Activated naive CD8-positive, alpha-beta T cell treated with anti-CD3 and anti-CD28 coated beads for 36 hours (primary cell): ENCODE measurements at places on chromosomes 1 and 21. TPM values are rescaled to one million over a fixed set of nuclear protein-coding genes. Genes with fewer than 3 reads are reported as not detected.
A peak's percentile ranks its signal among the peaks of the same experiment; 100 is the strongest.

DNA sequence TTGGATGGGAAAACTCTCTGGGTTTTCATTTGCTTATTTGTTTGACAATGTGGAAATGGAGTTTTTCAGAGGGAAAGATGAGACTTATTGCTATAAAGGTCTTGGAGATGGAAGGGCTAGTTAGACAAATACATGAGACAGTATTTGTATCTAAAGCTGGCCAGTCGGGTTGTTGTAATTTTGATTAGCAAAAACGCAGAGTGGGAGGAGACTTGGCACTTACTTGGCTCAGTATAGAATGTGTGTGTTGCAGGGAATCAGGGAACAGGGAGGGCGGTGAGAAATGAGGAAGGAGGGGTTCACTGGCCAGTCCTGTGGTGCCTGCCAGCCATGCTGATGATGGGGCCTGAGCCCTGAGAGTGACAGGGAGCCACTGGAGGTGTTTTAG is 6.0 kb upstream of the FOXE3 start:
- DNase-seq = no peak

GRCh38 chr1:206702260-206702659 is 17.6 kb downstream of the MAPKAPK2 start:
- DNase-seq = no peak

- DNase-seq = no peak
Observed at GRCh38 chr1:3241236-3241550, 172.2 kb downstream of the PRDM16 start.

DNA sequence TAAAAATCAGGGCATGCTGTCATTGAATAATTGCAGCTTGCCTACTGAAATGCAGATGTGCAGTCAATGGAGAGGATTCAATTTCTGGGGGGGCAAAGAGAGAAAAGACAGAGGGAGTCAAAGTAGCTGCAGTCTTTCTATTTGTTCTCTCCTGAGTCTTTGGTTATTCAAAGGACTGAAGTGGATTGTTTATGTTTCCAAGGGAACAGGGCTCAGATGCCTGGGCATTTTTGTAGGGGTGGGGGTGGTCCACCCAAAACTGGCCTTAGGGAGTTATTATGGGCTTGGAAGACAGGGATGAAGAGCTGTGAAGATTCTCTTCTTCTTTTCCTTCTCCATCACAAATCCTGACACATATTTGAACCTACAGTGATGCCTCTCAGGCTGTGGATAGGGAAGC is 408.8 kb upstream of the DAB1 start:
- DNase-seq = no peak

GRCh38 chr21:36504067-36505058 is 24.4 kb upstream of the CLDN14 start:
- peak; percentile 5 for DNase-seq

DNA sequence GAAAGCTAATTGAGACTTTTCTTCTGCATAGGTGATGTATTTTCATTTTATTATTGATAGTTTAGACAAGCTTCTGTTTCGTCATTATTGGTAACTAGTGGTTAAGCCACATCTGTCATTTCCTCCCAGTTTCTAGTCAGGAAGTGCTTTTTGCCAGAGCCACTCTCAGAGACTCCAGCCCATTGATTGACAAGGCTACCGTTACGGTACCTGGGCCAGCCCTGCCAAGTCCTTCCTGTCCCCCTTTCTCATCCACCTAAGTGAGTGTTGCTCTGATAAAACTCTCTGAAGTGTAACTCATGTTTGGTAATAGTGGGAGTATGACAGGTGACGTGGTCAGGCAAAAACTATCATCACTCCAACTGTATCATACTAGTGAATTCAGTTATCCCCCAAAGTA is 29.6 kb upstream of the AGL start:
- DNase-seq = peak; percentile 5

DNA sequence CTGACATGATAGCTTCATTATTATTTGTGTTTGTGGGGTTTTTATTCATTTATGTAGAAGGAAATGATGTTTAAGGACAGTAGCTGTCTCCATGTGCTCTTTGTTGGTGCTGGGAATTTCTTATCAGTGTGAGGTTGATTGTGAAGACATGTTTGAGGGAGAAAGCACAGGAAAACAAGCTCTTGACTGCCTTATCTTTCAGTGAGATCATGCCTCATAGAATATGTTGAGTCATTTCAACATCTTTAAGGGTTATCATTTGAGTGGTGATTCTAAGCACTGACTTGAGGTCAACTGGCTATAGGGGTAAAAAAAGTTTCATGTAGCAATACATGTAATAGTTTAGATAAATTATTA is 405.1 kb upstream of the ADAMTS5 start:
- no peak for DNase-seq

- DNase-seq = no peak
Observed at GRCh38 chr1:16614361-16615252, 1.2 kb upstream of the NBPF1 start.

GRCh38 chr1:66552829-66553228 is 18.9 kb downstream of the SGIP1 start:
- DNase-seq = no peak

DNA sequence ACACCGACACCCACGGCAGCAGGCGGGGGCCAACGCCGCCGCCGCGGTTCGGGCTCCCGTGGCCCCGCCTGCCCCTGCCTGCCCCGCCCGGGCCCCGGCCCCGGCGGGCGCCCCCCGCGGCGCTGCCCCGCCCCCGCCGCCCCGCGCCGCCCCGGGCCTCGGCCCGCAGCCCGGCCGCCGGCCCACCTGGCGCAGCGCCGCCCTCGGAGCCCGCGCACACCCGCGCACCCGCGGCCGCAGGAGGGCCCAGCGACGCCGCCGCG is at the start of gene WNT3A:
WNT3A (plus strand) TSS at position 213 of the 263 bp plus-strand sequence. CDS start 131 bp downstream, outside the sequence.
- no peak for DNase-seq

GRCh38 chr1:156502894-156503697 is 2.5 kb upstream of the MEF2D start:
- no peak for DNase-seq

- DNase-seq = no peak
Observed at GRCh38 chr1:52727114-52727586, 897 bp downstream of the ZYG11B start.

DNA sequence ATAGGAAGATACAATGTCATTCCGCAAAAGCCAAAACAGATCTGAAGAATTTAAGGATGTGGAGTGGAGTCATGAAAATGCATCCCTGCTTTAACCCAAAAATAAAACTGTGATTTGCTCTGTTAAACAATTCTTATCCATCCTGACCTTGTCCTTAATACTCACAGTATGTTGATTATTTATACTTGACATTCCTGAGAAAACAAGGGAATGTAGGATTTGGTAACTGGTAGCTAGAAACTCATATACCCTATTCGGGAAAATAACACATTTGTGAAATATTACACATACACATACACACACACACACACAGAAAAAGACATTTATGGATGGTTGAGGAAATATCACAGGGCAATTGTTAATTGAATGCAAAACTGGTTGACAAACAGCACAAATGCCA is 80.2 kb downstream of the FMN2 start:
- DNase-seq = no peak

GRCh38 chr1:25253911-25254310 is 6.7 kb upstream of the RSRP1 start:
- DNase-seq = no peak

DNA sequence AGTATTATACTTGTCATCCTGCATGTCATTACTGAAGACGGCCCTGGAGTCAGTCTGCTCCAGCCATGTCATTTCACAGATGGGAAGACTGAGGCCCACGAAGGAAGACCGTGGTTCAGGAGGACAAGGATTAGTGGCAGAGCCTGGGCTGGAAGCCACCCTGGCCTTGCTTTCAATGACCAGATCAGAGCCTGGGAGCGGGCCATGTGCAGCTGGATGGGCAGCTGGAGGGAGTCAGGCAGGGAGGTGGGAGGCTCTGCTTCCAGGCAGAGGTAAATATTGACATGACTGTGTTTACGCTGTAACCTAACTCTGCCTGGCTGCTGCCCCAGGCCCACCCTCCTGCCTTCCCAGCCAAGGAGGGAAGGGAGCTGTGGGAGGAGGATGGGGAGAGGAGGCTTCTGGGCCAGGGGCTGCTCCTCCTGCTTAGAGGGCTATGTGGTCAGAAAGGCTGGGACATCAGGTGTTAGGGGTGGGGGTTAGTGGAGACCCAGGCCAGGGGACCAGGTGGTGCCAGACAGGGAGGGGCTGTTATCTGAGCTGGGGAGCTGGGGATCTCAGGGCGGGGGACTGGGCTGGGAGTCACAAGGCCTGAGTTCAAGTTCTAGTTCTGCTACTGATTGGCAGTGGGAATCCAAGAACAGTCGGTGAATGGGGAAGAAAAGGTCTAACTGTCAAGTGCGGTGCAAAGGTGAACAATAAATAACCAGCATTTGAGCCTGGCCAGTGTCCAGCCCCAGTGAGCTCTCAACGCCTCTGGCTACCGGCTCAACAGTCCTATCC is 48.5 kb upstream of the ECE1 start:
- DNase-seq = no peak

GRCh38 chr1:104795931-104796330 is 1046.2 kb downstream of the AMY1C start:
- no peak for DNase-seq

GRCh38 chr1:47437447-47438164 is at the start of gene FOXD2:
FOXD2 (plus strand) TSS chr1:47438044; CDS start chr1:47438136, 92 bp downstream.
- peak; percentile 93 for DNase-seq

GRCh38 chr1:154616659-154617345 is 8.8 kb upstream of the ADAR start:
- DNase-seq = no peak

DNA sequence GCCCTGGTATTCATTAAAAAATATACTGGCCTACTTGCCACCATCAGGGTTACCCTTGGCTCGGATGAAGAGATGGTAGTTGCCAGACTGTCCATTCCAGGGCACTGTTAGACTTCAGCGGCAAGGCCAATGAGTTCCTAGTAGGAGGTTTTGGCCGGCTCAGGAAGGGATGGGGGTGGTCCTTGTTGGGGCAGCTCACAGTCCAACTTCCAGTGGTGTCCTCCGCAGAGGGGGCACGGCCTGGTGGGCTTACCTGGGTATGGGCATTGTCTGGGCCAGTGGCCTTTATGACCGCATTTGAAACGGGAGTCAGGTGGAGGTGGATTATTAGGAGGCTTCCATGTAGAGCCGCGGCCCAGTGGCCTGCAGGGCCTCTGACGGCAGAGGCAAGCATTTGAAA is 139.1 kb upstream of the ETV3 start:
- DNase-seq = no peak

DNA sequence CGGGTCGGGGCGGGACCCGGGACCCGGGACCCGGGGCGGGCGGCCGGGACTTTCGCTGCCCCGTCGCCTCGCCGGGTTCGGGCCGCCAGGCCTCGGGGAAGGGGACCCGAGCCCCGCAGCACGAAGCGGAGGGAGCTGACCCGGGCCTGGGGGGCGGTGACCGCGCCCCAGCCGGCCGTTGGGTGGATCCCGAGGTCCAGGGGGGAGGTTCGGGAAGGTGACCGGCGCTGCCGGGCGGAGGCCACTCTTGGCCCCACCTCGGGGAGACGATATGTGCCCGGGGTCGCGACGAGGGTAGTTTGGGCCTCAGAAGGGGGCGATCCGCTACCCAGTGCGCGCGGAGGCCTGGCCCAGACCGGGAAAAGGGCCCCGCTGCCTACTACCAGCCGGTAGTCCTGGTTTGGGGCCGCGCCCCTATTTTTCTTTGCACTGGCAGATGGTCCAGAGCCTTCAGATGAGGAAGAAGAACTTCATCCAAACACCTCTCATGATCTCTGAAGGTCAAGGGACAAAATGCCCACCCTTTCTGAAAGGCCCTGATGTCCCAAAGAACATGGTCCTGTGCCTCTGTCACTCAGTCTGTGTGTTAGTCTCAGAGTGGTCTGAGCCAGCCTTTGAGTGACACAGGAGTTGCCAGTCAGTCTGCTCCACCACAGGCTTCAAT is 766 bp downstream of the AGO4 start:
- peak; percentile 10 for DNase-seq

DNA sequence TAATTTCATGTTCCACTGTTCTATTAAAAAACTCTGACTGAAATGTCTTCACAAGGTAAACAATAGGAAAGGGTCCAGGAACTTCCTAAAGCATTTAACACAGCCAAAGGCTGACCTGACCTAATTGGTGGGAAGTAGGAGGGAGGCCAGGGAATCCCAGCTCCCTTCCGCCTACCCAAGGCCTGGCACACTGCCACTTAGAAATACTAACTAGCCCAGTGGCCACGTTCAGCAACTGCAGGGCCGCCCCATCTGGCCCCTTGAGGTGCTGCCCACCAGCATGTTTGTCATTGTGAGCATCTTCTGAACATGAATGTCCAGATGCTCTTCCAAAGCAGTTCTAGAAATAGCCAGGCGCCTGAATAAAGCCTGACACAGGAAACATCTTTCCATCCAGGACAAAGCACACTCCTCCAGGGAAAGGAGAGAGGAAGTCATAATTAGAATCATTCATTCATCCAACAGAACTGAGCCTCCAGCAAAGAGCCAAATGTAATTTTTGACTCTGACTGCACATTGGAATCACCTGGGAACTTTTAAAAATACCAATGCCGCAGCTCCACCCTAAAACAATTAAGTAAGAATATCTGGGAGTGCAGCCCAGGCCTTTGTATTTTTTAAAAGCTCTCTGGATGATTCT is 44.6 kb upstream of the BCL9 start:
- DNase-seq = no peak

Gene CD1C
- total RNA-seq = 0.24 TPM

Gene UBL4B
- not detected for total RNA-seq

Gene CLEC20A
- total RNA-seq = not detected

Gene OR2T11
- not detected for total RNA-seq

Gene ERG
- total RNA-seq = not detected

Gene NRDC
- total RNA-seq = 118 TPM

Gene ZNF683
- total RNA-seq = 0.32 TPM

Gene LORICRIN
- total RNA-seq = not detected

Gene PTGFRN
- total RNA-seq = 9.4 TPM

Gene DEGS1
- total RNA-seq = 41.3 TPM
